ENCODE measurements at places on chromosomes 12 and 14.

DNA sequence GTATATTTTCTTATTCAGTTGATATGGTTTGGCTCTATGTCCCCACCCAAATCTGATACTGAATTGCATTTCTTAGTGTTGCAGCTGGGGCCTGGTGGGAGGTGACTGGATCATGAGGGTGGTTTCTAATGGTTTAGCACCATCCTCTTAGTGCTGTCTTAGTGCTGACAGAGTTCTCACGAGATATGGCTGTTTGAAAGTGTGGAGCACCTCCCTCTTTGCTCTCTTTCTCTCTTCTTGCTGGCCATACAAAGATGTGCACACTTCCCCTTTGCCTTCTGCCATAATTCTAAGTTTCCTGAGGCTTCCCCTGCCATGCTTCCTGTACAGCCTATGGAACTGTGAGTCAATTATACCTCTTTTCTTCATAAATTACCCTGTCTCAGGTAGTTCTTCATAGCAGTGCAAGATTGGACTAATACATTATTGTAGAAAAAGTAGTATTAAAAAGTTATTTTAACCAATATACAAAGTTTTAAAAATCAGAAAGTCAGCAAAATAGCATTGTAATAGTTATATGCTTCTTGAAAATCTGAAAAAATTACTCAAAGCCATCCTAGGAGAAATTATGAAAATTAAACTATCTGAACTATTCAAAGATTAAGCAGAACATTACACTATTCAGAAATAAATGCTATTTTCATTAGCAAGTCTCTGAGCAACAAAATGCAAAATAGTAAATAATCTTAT lies 84.1 kb downstream of the PPP1R12A start:
- DNase-seq: no peak

GRCh38 chr12:52321418-52321817 lies 220 bp upstream of the KRT83 start:
- no peak for DNase-seq

- no peak for DNase-seq
These were observed 69.9 kb downstream of the TGFB3 start for GRCh38 chr14:75911883-75912282.

DNA sequence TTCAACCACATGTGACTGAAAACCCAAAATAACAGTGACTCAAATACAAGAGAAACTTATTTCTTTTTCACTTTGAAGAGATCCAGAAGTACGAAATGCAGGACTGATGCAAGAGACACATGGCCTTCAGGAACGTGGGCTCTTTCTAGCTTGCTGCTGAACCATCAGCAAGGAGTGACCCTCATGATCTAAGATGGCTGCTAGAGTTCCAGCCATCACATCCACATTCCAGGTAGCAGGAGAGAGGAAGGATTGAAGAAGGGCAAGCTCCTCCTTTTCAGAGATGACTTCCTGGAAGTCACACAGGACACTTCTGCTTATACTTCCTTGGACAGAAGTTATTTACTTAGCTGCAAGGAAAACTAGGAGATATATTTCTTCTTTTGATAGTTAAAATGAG lies 67.6 kb upstream of the BCL11B start:
- no peak for DNase-seq

DNA sequence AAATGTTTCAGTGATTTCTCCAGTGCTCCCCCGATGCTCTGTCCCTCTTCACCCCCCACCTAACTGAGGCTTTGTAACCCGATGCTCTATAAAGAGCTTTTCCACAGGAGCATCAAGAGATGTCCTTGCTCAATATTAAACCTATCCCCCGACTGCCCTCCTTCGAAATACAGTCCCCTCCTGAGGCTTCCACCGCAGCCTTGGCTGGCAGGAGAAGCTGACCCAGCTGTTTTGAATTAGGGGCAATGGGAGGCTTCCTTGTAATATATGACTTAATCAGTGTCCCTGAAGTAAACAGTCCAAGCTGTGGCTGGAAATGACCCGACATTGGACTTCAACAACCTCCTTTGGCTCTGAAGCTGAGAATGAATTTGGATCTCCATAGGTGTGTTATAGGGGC lies 62.4 kb downstream of the TMEM30B start:
- DNase-seq: no peak

- DNase-seq: no peak
These were observed 162.3 kb downstream of the PTCSC3 start for GRCh38 chr14:36014236-36014635.

DNA sequence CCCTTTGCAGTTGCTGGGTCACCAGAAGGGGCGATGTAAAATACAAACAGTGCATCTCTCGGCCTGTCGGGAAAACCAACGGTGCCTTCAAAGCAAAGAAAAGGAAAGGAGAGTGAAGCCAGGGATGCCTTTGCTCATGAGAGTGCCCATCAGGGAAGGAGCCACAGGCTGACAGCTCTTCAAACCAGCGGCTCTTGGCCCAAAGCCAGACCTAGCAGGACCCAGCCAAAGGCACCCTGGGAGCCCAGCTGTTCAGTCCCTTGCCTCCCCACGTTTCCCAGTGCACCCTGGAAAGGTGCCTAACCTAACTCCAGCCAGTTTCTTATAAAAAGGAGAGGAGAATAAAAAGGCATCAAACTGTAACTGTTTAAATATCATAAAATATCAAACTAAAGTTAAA lies 29.2 kb downstream of the PRMT8 start:
- no peak for DNase-seq

DNA sequence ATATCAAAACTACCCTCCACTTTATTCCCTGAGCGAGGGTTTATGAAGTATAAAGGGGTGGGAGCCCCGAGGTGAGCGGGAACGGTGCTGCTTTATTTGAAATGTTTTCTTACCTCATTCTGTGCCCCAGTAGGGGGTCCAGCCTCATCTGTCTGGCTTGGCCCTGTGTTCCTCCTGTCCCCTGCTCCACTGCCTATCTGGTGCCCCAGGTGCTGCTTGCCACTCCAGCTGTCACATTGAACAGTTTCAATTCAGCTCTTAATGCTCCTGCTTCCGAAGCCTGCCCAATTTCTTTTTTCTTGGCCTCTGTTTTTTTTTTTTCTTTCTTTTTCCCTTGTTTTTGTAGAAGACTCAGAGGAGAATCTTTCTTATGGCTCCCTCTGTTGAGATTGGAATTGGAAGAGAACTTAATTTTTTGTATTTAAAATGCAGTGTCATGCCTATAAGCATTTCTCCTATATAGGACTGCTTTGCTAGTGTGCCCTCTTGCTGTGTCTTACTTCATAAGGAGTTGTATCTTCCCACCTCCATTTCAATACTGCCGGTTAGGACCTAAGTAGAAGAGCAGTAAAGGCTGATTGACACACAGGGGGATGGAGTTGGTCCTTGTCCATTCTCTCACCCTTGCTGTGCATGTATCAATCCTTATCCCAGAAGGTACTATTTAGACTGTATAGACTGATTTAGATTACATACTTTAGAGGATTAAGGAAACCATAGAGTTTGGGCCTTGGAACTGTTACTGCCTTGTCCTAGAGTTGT lies 2.3 kb downstream of the ATXN7L3B start:
- DNase-seq: no peak
